ENCODE measurements at places on chromosomes 3 and 15. TPM values are rescaled to one million over a fixed set of nuclear protein-coding genes. Genes with fewer than 3 reads are reported as not detected.

DNA sequence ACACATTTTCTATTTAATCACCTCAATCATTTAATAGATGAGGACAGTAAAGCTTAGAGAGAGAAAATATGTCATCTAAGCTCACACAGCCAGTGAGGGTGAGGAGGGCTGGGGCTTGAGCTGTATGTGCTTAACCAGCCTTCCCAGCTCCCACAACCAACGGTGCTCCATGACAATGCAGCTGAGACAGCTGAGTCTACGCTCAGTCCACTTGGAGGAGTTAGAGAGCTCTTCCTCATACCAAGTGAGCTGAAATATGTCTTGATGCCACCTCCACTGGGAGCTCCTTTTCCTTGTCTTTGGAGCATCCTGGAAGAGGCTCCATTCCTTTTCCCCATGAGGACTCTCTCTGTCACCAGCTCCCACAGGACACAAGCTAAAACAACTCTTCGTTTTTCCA lies 9.3 kb downstream of the HOMER2 start:
- DNase-seq, result no peak

GRCh38 chr3:197533927-197534725 lies 21.6 kb downstream of the BDH1 start:
- DNase-seq, result no peak

DNA sequence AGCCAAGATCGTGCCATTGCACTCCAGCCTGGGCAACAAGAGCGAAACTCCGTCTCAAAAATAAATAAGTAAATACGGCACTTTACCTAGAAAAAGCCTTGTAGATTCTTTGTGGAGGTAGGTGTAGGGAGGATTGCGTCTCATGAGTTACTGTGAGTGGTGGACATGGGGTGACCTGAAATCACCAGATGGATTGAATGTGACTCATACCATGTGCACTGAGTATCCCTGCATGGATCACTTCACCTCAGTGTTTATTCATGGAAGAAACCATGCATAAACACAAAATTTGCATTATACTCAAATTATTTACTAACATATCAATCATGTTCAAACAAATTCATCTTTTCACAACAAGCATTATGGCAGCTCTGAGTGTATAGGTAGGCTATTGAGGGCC lies 55.9 kb downstream of the MRPS25 start:
- DNase-seq, result no peak

DNA sequence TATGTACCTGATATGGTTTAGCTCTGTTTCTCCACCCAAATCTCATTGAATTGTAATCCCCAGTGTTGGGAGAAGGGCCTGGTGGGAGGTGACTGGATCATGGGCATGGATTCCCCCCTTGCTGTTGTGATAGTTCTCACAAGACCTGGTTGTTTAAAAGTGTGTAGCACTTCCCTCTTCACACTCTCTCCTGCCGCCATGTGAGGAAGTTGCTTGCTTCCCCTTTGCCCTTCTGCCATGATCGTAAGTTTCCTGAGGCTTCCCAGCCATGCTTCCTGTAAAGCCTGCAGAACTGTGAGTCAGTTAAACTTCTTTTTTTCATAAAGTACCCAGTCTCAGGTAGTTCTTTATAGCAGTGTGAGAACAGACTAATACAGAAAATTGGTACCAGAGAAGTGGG lies 93.1 kb downstream of the C3orf70 start:
- DNase-seq, result no peak

GRCh38 chr3:26989037-26989436 lies 366.5 kb downstream of the LRRC3B start:
- no peak for DNase-seq

DNA sequence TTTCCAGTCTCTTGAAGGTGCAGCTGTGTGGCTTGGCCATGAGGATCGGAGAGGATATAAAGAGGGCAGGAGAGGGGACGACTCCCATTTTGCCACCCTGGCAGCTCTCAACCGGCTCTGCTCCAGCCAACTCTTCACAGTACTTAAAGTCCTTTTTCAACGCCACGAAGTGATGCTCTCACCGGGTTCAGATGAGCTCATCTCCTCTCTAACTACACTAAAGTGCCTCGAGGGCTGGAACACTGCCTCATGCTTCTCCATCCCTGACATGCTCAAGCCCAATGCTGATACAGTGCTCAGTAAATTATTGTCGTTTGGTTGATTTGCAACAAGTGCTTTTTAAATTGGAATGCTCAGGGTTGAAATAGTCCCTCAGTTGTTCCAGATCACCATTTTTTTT lies 97.8 kb downstream of the GTPBP8 start:
- no peak for DNase-seq

DNA sequence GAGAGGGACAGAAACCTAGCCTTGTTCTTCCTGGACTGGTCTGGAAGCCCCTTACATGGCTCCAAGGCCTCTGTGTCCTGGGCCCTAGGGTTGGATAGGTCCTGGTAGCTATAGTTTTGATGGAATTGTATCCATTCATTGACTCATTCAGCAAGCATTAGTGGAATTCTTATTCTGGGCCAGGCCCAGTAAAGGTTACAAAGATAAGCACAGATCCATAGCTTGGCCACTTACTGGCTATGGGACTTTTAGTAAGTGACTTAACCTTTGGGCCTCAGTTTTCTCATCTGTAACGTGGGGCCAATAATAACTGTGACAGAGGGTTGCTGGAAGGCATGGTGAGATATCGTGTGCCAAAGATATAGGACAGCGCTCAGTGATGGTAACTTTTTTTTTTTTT lies 13.6 kb upstream of the DAG1 start:
- no peak for DNase-seq

- no peak for DNase-seq
These were observed 37.4 kb downstream of the CPN2 start for GRCh38 chr3:194313560-194314387.

GRCh38 chr3:107927361-107928083 lies 163.3 kb downstream of the CD47 start:
- peak; percentile 62 for DNase-seq

GRCh38 chr3:15667484-15667883 lies 65.9 kb downstream of the BTD start:
- no peak for DNase-seq

DNA sequence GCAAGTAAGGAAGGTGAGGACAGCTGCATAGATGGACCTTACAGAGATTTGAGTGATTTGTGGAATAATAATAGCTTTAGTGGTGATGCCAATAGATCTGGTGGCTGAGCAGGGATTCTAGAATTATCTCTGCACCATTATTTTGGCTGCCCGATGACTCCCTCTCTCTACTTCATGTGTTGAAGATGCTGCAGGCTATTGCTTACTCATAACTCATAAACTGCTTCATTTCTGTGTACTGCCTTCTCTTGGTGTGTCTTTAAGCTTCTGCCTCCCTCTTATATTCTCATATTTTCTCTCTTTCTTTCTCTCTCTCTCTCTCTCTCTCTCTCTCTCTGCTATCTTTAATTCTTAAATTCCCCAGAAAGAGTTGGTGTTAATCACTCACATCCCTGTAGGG lies 256.0 kb upstream of the TRIM42 start:
- no peak for DNase-seq

GRCh38 chr15:88657326-88658069 lies 18.7 kb downstream of the ISG20 start:
- DNase-seq, result no peak

- DNase-seq, result no peak
These were observed 193.1 kb upstream of the DCBLD2 start for GRCh38 chr3:99094606-99095005.

GRCh38 chr3:46845860-46846623 lies 17.2 kb downstream of the MYL3 start:
- peak; percentile 66 for DNase-seq

GRCh38 chr3:85474241-85474640 lies 515.5 kb downstream of the CADM2 start:
- no peak for DNase-seq

GRCh38 chr3:13353506-13353905 lies 66.6 kb downstream of the NUP210 start:
- DNase-seq, result no peak

GRCh38 chr15:65054333-65055200 lies 9.4 kb downstream of the SLC51B start:
- DNase-seq, result peak; percentile 43

DNA sequence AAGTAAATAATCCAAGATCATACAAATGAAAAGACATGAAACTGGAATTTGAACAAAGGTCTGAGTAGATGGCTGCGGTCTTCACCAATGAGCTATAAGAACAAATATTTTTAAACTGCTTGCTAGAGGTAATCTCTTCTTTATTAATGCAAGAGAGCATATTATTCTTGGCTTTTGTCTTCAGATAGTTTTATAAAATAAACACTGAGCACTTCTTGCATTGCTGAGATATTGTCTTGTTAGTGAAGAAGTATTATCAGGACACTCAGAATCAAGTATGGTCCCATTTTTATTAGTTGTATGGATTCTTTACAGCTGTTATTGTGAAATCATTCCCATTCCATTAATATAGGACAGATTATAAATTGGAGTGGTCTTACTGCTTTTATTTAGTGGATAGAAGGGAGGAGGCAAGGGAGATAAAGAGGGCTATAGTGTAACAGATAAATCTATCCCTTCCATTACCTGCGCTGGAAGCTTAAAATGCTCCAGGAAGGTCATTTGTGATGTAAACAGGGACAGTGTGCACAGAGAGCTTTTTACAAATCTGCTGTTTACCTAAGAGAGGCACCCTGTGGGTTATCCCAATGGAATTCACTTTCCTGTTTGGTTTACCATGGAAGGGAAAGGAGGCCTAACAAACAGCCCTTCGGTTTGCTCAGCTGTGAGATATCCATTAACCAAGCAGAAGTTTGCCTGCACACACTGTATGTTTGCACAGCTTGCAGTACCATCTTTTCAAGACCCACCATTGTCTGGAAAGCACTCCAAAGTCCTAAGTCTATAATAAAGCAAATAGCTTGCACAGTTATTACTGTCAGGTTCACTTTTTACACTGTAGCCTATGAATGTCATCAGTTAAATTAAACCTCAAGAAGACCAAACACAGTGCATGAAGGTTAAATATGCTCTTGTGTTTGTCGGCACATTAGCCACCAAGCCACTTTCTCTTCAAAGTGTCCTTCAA lies 347.7 kb upstream of the TGFBR2 start:
- no peak for DNase-seq

- no peak for DNase-seq
These were observed 341.3 kb upstream of the DPPA4 start for GRCh38 chr3:109678600-109678999.

DNA sequence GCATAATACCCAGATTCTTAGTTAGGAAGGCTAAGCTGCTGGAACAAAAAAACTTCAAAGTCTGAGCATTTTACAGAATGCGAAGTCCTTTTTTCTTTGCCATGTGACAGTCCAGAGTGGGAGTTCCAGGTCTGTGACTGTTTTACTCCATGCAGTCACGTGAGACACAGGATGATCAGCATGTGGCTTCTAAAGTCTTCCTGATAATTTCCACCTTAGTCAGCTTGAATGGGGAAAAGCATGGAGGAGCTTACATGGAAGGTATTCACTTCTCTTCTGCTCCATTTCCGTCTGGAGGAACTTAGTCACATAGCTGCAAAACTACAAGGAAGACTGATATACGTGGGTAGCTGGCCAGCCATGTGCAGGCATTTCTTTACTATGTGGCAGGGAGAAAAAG lies 1.7 kb downstream of the SNTN start:
- no peak for DNase-seq

- DNase-seq, result no peak
These were observed 40.5 kb downstream of the NGRN start for GRCh38 chr15:90305932-90306331.

DNA sequence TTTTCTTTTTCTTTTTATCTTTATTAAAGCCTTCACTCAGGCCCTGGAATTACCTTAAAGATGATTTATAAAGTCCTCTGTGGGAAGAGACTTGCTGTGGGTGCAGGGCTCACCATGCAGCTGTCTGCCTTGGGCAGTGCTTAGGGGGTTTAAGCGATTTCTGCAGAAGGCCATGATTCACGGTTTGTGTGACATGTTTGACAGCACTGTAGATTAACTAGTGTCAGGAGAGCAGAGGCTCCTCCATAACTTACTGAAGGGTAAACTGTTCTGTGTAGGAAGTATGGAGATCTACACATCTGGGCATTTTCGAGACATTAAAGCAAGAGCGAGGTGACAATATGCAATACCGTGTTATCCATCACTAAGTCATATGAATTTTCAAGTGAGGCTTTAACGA lies 137.7 kb downstream of the LRIG1 start:
- no peak for DNase-seq

GRCh38 chr15:89085289-89085926 lies 2.8 kb upstream of the ABHD2 start:
- DNase-seq, result no peak

DNA sequence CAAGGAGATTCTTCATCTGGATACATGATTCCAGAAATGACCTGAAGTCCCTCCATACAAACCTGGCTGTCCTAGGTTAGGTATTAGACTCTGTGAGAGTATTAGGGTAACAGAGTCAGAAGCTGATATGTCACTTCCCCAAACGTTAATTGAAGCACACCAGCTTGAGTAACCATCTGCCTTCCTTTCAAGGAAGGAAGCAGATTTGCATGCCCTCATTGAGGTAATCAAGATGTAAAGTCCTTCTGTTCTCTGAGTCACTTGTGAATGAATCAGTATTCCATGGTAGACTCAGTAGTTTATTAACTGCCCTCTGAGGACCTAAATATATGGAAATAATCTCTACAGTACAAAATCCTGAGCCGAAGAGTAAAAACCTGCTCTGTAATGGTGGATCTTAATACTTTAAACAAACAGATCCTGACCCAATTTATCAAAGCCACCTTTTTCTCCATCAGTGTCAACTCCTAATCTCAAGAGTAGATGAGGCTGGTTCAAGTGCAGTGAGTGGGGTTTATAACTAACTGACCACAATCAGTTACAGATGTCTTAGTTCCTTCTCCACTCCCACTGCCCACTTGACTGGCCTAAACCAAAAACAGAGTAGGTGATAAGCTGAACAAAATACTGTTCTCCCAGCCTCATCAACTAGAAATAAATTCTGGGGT lies 246.2 kb upstream of the CHRM5 start:
- DNase-seq, result no peak

DNA sequence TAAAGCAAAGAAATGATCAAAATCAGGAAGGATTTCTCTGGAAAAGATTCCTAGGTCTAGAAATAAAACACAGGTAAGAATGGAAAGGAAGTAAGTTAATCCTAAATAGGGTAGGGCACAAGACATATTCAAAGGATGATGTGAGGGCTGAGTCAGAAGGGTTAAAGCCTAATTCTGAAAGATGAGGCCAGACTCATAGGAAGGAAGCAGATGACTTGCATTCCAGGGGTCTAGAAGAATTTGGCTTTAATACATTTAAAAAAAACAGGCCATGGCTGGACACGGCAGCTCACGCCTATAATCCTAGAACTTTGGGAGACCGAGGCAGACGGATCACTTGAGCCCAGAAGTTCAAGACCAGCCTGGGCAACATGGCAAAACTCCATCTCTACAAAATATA lies 3.2 kb downstream of the SSR3 start:
- DNase-seq, result no peak

DNA sequence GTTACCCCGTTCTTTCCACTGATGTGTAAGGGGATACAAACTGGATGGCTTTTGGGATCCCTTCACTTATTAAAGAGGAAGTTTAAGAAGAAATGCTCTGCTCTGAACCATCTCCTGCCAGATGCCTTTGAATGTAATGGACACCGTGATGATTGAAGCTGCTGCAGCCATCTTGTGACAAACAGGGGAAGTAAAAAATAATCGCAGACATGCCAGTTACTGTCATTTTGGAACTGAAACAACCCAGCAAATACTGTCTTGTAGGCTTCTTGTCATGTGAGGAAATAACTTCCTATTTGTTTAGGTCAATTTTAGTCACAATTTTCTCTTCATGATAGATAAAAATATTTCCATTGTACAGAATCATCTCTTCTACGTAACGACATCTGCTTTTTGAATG lies 224.0 kb downstream of the CHL1 start:
- DNase-seq, result no peak

Gene PPM1L
- 1.8 TPM for total RNA-seq

Gene CNTN6
- not detected for total RNA-seq

Gene TKT
- total RNA-seq, result 331 TPM

Gene SSUH2
- total RNA-seq, result not detected

Gene CCR8
- 0.87 TPM for total RNA-seq

Gene CADM2
- not detected for total RNA-seq
